ENCODE measurements at places on chromosomes 3 and 15.

DNA sequence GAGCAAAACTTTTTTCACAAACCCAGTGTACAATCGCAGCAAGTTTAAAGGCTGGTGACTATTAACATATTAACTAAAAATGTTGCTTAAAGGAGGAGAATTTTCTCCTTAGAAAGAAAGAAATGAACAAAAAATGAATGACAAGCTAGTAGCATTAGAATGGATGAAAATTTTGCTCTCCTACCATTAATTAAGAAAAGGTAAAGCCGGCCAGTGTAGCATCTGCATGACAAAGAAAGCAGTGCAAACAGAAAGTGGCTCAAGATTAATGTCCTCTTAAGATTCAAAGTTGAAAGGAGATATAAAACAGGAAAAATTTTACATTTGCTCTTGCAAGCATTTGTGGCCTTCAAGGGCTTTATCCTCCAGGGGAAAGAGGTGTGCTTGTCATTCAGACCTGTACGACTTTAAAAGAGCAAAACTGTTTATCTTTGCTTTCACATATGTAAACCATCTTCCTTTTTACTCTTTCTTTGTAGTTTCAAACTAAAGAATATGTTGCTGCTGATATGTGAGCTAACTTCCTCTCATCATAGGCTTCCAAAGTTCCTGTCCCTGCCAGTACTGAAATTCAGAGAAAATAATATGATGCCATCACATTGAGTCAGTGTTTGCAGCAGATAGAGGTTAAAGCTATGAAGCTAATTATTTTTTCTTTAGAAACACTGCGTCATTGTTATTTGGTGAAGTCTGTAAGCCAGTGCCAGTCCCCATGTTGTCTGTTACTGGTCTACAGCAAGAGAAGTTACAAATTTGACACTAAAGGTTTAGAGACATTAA lies 439.1 kb upstream of the GRM7 start:
- DNase-seq: no peak

GRCh38 chr15:98954411-98954810 lies 53.2 kb downstream of the PGPEP1L start:
- peak; percentile 97 for DNase-seq

- DNase-seq: no peak
Observed at GRCh38 chr3:150309557-150309956, 98.5 kb upstream of the TSC22D2 start.

- DNase-seq: no peak
Observed at GRCh38 chr15:55981582-55982249, 11.7 kb downstream of the NEDD4 start.

DNA sequence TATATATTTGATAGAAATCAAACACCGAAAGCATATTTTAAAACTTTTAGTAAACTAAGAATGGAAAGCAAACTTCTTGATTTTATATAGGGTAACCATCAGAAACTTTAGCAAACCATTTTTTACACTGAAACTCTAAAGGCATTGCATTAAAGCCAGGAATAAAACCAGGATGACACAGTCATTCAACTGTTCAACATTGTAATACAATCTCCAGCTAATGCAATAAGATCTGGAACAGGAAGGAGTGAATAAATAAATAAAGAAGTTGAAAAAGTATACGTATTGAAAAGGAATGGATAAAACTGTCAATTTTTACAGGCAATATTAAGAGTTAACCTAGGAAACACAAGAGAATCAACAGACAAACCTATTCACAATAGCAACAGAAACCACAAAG lies 181.9 kb upstream of the TTC14 start:
- DNase-seq: no peak

- DNase-seq: no peak
Observed at GRCh38 chr3:52438579-52439425, 6.1 kb downstream of the SEMA3G start.

- DNase-seq: no peak
Observed at GRCh38 chr15:29870495-29871151, 48.4 kb upstream of the TJP1 start.

DNA sequence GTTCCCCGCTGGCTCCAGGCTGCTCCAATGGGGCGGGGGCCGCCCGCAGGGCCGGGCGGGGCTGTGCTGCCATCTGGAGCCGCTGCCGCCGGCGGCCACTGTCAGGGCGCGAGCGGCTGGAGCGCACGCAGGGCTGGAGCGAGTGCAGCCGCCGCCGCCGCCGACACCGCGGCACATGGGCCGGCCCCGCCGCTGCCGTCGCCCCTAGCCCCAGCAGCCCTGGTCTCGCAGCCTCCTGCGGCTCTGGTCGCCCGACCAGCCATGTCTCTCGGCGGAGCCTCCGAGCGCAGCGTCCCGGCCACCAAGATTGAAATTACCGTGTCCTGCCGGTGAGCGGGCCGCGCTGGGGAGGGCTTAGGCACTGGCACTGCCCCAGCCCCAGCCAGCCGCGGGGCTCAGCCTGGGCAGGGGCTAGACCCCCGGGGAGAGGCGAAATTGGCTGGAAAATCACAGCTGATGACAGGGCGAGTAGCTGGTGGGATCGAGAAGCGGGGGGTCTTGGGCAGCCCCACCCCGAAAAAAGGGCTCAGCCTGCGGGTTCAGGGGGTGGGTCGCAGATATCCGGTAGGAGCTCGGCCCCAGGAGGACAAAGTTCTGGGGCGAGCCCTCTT lies at the start of gene CPNE9:
TSS of gene CPNE9 (plus strand) at position 98 of the 611 bp plus-strand sequence. CDS start at position 262, 164 bp downstream.
- DNase-seq: no peak

DNA sequence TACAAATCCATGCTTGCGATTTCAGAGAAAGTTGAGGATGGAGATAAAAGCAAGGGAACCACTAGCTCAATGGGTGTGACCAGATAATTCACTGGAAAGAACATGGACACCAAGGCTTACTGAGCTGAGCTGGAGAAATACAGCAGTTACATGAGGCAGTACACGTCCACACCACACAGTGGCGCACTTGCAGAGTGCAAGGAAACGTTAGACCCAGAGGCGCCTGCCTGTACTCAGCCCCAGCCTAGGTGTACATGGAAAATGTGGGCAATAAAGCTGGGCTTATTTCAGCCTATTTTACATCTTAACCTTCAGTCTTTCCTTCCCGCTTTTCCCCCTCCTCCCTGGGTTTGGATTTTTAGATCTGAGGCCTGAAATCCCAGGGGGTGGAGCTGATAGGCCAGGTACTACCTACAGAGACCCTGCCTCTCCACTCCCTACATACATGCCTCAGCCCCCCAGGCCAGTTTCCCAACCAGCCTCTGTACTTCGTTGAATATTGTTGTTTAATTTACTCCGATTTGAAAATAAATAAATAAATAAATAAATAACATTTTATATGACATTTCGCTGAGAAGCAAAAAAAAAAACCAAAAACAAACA lies 60.1 kb downstream of the PCOLCE2 start:
- DNase-seq: no peak

- DNase-seq: peak; percentile 62
Observed at GRCh38 chr3:159763011-159763601, 225.5 kb upstream of the IL12A start.

DNA sequence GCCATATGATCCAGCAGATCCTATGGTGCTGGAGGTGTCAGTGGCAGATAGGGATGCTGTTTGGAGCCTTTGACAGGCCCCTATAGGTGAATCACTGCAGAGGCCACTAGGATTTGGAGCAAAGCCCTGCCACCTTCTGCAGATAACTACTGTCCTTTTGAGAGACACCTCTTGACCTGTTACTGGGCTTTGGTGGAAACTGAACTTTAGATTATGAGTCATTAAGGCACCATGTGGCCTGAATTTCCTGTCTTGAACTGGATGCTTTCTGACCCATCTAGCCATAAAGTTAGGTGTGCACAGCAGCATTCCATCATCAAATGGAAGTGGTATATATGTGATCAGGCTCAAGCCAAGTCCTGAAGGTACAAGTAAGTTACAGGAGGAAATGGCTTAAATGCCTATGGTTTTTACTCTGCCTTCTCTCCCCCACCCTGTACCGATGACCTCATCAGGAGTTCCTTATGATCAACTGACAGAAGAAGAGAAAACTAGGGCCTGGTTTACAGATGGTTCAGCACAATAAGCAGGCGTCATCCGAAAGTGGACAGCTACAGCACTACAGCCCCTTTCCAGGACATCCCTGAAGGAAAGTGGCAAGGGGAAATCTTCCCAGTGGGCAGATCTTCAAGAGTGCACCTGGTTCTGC lies 565.6 kb upstream of the AGTR1 start:
- no peak for DNase-seq

DNA sequence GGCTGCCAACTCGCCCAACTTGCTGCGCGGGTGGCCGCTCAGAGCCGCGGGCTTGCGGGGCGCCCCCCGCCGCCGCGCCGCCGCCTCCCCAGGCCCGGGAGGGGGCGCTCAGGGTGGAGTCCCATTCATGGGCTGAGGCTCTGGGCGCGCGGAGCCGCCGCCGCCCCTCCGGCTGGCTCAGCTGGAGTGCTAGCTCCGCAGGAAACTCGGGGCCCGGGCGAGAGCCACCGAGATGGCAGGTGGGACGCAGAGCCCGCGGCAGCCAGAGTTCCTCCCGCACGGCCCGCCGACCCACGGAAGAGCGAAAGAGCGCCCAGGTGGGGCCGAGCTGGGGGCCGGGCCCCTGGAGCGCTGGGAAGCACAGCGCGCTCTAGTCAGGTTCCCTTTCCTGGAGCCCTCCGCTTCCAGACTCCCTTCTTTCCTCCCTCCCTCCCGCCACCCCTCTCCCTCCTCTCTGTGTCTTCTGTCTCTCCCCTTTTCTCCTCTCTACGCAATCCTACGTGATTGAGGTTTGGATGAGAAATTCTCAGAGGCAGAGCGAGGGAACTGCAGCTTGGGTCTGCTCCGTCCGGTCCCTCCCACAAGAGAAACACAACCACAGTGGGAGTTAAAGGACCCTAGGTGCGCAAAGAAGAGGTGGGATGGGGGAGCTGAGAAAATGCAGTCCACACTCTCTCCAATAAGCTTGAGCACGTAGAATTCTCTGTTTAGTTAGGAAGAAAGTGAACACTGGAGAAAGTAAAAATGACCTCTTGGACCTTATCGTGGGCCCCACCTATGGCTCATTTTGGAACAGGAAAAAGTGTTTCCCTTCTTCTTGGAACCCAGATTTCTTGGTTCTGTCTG lies 317.3 kb downstream of the FGF12 start:
- DNase-seq: no peak

- no peak for DNase-seq
Observed at GRCh38 chr15:90497912-90498311, 31.8 kb upstream of the CRTC3 start.

- no peak for DNase-seq
Observed at GRCh38 chr15:78353093-78353492, 12.9 kb downstream of the CRABP1 start.

- no peak for DNase-seq
Observed at GRCh38 chr3:141738891-141739363, 829 bp downstream of the RNF7 start.

- DNase-seq: no peak
Observed at GRCh38 chr3:170701696-170702678, 116.1 kb upstream of the SLC7A14 start.

DNA sequence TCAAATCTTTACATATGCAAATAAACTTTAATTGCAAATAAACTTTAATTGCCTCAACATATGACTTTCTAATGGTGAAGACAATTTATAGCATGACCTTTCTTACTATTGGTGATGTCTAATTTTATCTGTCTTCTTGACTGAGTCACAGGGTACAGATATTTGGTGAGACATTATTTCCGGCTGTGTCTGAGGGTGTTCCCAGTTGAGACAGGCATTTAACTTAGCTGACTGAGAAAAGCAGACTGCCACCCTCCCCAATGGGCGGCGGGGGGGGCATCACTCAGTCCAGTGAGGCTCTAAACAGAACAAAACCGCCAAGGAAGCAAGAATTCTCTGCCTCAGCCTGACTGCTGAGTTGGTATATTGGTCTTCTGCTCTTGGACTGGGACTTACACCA lies 160.0 kb downstream of the TBL1XR1 start:
- no peak for DNase-seq

- no peak for DNase-seq
Observed at GRCh38 chr15:70308011-70308734, 210.5 kb upstream of the TLE3 start.

- no peak for DNase-seq
Observed at GRCh38 chr15:67117370-67117769, 52.0 kb downstream of the SMAD3 start.

- peak; percentile 79 for DNase-seq
Observed at GRCh38 chr15:85750319-85751290, 44.1 kb downstream of the KLHL25 start.

DNA sequence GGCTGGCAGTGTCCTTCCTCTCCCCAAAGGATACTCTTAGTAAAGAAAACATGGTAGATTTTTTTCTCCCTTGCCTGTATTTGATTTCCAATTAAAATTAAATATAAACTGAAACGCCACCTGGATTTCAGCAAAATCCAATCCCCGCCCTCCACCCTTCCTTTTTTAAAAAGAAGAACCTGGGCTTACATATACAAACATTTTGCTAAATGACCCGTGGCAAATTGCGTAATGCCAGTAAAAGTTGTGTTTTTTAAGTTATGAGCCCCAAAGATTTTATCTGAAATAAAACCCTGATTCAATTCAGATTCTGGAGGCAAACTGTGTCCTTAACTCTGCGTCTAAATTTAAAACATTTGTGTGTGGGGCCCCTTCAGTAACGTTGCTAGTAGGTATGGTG lies 403.0 kb downstream of the FOXP1 start:
- no peak for DNase-seq

DNA sequence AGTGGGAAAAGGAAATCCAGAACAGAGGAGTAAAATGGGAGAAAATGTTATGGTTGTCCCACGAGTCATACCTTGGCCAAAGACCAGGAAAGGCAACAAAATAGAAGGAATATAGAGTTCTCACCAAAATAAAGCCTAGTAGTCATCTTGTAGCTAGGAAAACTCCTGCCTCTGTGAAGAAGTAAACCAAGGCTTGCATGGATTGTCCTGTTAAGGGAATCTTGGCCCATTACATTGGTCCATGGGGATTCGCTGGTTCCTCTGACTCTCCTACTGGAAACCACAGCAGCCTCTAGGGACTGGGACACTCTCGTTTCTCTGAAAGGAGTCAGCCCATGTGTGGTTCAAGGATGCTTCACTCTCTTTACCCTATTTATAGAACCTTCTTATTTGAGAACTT lies 62.9 kb upstream of the FNDC3B start:
- DNase-seq: no peak

DNA sequence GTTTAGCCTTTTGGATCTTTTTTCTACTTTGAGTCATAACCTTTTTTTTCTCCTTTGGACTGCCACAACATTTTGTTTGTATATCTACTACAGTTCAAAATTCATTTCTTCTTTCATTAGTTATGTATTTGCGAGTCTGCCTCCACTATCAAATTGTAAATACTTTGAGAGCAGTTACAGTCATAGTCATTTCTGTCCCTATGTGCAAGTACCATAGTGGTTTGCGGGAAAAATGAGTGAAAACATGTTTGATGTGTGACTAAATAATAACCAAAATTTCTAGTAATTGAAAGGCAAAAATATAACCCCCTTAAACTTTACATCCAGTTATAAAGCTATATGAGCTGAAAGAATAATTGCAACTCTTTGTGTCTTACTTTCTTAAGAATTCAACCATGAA lies 45.8 kb upstream of the CCDC50 start:
- DNase-seq: no peak
